ENCODE measurements at places on chromosomes 7 and 10.
A peak's percentile ranks its signal among the peaks of the same experiment; 100 is the strongest.

GRCh38 chr7:44222074-44222473 is 21.3 kb downstream of the YKT6 start:
- DNase-seq, result no peak

DNA sequence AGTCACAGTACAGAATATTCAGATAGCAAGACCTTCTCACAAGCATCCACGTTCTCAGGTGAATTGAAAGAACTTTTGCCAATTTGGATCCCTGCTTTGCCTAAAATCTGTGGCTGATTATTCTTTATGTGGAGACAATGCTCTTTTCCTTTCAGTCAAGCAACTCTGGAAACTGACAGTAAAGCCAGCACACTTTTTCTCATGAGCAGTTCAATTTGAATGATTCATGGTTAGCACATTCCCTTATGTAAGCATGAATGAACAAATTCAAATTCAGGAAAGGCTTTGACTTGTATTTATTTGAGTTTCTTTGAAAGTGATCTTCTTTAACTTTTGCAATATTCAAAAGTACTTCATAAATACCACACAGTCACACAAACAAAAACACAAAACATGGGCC is 57.6 kb downstream of the MEOX2 start:
- DNase-seq, result no peak

- no peak for DNase-seq
Measured at GRCh38 chr7:39904077-39904486, 46.0 kb upstream of the CDK13 start.

- DNase-seq, result no peak
Measured at GRCh38 chr7:34165466-34165865, 260.1 kb downstream of the BMPER start.

DNA sequence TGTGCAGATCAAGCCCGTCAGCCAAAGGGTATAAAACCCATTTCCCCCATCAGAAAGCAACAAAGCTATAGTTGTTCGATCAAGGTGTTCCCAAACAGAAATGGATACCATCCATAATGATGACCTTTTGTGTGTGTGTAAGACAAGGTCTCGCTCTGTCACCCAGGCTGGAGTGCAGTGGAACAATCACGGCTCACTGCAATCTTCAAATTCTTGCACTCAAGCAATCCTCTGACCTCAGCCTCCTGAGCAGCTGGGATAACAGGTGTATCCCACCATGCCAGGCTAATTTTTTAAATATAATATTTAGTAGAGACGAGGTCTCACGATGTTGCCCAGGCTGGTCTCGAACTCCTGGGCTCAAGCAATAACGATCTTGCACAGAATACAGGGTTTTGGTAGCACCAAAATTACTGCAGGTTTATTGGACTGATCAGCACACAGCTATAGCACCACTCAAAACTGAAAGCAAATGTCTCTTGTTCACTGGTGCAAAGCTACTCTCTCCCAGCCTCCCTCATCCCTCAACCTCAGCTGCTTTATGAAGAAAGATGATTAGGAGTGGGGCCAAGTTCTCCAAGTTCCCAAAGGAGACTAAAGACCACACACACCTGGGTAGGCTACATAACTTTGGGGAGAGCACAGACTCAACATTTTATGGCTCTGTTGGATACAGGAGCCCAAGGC is 80.5 kb downstream of the ABI1 start:
- no peak for DNase-seq

GRCh38 chr7:132138817-132139216 is 437.5 kb downstream of the PLXNA4 start:
- DNase-seq, result no peak

- no peak for DNase-seq
Measured at GRCh38 chr10:78527296-78527695, 493.6 kb downstream of the RPS24 start.

DNA sequence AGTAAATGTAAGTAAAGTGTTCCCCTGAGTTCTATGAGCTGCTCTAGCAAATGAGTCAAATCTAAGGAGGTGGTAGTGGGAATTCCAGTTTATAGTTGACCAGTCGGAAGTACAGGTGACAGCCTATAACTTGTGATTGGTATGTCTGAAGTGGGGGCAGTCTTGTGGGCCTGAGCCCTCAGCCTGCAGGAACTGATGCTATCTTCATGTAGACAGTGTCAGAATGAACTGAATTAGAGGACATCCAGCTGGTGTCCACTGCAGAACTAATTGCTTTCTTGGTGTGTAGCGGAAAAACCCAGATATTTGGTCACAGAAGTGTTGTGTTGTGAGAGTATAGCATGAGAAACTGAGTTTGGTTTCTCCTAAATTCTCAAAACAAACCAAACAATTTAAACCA is 127.9 kb upstream of the AMPH start:
- no peak for DNase-seq

- no peak for DNase-seq
Measured at GRCh38 chr7:40746841-40747556, 612.2 kb downstream of the SUGCT start.

DNA sequence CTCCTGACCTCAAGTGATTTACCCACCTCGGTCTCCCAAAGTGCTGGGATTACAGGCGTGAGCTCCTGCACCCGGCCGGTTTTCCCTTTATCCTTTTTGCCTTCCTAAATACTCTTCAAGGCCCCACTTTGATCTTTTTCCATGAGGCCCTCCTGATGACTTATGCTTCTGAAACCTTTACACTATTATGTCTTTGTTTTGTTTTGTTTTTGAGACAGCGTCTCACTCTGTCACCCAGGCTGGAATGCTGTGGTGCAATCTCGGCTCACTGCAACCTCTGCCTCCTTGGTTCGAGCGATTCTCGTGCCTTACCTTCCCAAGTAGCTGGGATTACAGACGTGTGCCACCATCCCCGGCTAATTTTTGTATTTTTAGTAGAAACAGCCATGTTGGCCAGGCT is 3.8 kb downstream of the STMP1 start:
- DNase-seq, result no peak

GRCh38 chr10:61899069-61899531 is 2.4 kb upstream of the ARID5B start:
- no peak for DNase-seq

DNA sequence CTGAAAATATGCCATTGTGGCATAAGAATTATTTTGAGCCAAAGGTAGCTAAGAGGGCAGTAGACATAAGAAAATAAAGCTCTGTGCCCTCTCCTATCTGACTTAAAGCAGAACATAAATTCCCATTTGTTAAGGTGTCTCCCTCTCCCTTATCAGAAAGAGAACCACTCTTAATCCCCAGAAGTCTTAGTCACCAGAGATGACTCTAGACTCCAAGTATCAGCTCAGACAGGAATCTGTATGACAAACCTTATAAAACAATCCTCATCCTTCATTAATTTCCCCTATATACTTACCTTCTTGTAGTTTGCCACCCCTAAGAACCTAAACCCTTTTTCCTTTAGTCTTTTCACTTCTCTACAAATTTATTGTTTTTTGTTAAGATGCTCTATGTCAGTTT is 21.8 kb upstream of the PIP4K2A start:
- DNase-seq, result no peak

GRCh38 chr10:6208799-6209235 is 6.1 kb downstream of the PFKFB3 start:
- DNase-seq, result no peak

DNA sequence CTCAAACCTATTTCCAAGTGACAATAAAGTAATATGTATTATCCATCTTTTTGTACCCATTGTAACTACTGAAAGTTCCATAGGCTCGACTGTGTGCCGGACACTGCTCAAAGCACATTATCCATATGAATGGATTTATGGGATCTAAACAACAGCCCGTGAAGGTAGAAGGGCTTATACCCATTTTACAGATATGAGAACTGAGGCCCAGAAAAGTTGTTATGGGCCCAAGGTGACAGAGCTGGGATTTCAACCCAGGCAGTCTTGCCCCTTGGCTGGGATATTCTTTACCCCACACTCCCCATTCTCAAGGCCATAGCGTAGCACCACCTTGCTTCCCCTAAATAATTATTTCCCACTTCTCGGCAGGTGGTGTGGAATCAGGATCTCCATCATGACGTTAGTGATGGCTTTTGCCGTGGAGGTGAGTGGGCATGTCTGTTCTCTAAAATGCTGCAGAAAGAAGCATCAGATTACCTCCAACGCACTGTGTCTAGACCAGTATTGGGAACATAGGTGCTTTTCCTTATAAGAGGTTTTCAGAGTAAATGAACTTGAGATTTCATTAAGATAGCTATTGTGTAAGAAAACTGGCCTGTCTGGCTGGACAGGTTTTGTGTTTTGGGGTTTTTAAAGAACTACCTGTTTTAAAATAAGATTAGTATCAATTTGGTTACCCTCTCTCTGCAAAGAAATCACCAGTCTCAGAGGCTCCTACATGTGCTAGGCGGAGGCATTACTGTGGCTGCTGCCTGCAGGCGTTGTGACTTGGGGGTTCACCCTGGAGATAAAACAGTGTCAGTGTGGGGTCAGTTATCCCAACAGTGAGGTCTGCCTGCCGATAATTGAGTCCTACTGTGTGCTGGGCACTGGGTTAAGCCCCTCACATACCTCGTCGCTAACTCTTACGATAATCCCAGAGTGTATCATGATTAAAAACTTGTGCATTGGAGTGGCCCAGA is 85.1 kb upstream of the SDK1 start:
- no peak for DNase-seq

- no peak for DNase-seq
Measured at GRCh38 chr7:149023662-149024061, 4.6 kb downstream of the PDIA4 start.

DNA sequence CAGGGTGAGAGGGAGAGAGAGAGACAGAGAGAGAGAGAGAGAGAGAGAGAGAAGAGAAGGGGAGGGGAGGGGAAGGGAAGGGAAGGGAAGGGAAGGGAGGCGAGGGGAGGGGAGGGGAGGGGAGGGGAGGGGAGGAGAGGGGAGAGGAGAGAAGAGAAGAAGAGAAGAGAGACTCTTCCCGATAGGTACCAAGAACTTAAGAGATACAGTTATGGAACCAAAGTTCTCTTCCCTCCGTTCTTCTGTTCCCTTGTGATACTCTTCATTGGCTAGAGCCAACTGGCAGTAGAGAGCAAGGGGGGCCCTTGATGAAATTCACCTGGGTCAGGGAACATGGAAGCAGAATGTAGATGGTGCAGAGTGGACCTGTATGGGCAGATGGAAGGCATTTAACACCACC is 122.1 kb downstream of the PTN start:
- DNase-seq, result no peak

DNA sequence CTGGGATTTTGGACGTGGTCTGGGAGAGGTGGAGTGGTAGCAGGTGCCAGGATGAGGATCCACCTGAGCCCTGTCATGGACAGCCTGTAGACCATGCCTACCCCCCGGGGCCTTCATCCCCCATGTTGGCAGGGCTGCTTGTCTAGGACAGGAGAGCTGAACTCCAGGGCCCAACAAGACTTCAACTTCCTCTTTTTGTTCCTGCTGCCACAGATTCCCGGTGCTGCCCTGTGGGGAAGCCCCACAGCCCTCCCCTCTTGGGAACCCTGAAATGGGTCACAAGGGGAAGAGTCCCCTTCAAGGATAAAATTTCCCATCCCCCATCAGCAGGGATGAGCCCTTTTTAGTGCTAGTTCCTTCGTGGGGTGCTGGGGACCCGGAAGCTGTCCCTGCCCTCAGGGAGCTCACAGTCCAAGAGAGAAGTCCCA is 1.3 kb upstream of the CUEDC2 start:
- DNase-seq, result peak; percentile 56

DNA sequence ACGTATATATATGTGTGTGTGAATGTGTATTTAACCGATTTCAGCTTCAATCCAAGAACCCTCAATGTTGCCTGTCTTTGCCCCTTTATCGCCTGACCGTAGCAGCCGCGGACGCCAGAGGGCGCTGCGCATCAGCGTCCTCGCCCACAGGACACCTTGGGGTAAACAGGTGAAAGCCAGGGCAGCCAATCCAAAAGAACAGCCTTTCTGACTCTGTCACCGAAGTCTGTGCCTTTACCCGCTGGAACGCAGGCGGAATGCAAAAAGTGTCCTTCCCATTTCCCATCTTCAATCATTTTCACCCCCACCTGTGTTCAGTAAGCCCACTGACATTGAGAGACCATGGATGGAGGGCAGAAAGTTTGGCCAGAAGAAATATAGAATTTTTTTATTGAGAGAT is 3.6 kb downstream of the NXPH1 start:
- peak; percentile 92 for DNase-seq

DNA sequence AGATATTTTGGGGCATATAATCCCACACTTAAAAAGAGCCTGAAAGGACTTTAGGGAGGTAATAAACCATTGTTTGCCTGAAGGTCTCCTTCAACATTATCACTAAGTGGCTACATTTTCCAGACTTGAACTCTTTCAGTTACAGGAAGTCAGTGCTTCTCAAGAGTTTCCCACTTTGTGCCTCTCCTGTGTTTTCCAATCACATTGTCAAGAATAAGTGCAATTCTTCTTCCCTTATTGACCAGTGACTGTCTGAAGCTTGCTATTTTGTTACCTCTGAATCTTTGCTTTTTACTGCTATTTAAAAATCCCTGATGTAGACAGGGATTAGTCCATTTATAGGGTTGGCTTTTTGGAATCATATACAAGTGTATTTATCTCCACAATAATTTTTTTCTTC is 346.7 kb upstream of the ANKRD30A start:
- no peak for DNase-seq

GRCh38 chr10:68813559-68813958 is 13.8 kb upstream of the STOX1 start:
- DNase-seq, result no peak

DNA sequence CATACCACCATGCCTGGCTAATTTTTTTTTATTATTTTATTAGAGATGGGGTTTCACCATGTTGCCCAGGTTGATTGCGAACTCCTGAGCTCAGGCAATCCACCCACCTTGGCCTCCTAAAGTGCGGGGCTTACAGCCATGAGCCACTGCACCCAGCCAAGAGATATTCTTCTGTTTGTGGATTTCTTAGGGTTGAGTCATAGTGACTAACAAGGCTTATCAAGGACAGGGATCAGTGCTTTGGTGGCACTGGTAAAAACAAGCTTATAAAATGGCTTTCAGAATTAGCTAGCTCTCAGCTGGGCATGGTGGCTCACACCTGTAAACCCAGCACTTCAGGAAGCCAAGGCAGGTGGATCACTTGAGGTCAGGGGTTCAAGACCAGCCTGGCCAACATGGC is 122.4 kb downstream of the ZNF248 start:
- no peak for DNase-seq

- no peak for DNase-seq
Measured at GRCh38 chr7:157825325-157825724, 488.5 kb downstream of the DNAJB6 start.

DNA sequence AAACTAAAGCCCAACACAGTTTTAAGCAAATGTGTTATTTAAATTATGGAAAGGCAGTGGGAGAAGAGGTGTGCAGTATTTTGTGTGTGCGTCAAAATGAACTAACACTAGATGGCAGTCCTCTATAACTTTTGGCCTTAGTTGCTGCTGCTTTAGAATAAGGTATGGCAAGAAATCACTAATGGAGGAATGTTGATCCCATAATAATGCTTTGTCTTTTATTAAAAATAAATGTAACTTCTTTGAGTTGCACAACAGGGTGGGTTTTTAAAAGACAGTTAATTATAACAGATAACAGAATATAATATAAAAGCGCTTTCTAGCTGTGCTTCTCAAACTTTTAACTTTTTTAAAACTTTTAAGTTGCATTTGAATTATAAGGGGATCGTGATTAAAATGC is 56.4 kb downstream of the BBS9 start:
- no peak for DNase-seq

GRCh38 chr10:34427911-34428216 is 387.2 kb downstream of the PARD3 start:
- DNase-seq, result no peak

Data from upper lobe of left lung (tissue), 6 donors.